ENCODE measurements at places on chromosomes 4 and X.
A peak's percentile ranks its signal among the peaks of the same experiment; 100 is the strongest.

DNA sequence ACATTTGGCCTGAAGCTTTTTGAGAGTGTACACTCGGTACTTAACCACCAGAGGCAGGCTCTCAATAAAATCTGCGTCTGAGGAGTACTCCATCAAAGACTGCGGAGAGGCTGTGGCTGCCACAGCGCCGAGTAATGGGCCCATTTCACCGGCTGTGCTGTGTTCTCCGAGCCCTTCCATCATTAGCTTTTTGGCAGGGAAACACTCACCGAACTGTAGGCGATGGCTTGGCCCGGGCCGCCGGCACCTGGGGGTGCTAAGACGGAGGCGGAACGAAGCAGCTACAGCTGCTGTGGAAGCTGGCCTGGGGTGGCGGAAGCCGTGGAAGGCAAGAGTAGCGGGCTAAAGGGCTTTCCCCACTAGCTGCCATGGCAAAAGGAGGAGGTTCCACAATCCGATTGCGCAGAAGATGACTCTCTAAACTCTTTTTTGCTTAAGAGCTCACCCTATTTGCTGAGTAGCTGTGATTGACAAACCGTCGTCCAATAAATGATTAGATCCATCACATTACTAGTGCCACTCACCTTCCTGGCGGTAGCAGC, 48.5 kb upstream of the PABPC1L2A start:
- DNase-seq = no peak

DNA sequence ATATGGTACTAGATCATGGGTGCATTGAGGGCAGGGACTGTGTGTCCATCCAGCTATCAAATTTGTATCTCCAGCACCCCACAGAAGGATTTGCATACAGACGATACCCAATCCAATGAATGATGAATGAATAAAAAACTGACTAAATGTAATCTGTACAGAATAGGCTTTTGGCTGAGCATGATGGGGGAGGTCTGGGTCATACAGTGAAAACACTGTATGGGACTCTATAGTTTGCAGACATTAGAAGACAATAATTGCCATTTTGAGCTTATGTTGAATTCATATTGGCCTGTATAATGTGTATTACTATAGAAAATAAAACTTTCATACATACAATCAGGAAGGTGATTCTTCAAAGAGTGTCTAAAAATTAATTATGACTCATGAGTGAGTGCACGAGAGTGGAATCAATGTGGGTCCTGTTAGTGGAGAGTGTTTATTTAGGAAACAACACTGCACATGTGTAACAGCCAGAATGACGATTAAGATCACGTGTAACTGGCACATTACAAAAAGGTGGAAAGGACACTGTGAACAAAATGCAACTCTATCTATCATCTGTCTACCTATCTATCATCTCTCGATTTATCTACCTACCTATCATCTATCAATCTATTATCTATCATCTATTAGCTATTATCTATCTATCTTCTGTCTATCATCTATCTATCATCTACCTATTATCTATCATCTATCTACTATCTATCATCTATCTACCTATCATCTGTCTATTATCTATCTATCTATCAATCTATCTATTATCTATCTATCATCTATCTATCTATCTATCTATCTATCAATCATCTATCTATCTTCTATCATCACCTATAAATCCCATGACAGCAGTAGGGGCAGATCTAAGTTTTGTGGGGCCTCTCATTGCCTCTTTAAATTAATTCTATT, 201.3 kb downstream of the PTTG2 start:
- no peak for DNase-seq

DNA sequence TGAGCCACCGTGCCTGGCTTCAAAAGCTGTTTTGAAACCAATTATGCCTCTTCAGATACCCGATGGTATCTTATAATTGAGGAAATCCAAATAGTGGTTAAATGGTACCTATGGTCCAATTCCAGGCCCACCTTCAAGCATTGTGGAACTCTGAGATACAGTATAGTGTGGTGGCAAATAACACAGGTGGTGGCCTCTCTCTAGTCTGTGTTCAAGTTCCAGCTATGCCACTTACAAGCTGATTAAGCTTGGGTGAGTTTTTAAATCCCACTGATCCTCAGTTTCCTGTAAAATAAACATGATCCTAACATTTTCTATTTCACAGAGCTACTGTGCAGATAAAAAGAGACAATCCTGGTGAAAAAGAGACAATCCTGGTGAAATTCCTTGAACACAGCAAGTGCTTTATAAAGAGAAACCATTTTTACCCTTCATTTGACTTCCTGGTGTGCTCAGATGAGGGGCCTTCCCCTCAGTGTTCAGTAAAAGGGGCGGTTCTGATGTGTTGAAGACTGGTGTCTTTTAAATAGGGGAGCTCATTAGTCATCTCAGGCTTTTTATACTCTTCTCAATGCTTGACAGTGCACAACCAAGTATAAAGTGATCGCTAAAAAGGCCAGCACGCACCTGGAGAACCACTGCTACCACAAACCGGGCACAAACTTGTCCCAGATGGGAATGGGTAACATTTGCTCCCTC, 30.8 kb upstream of the CD40LG start:
- no peak for DNase-seq

- DNase-seq = no peak
Observed at GRCh38 chrX:139287155-139287924, 243.2 kb upstream of the F9 start.

DNA sequence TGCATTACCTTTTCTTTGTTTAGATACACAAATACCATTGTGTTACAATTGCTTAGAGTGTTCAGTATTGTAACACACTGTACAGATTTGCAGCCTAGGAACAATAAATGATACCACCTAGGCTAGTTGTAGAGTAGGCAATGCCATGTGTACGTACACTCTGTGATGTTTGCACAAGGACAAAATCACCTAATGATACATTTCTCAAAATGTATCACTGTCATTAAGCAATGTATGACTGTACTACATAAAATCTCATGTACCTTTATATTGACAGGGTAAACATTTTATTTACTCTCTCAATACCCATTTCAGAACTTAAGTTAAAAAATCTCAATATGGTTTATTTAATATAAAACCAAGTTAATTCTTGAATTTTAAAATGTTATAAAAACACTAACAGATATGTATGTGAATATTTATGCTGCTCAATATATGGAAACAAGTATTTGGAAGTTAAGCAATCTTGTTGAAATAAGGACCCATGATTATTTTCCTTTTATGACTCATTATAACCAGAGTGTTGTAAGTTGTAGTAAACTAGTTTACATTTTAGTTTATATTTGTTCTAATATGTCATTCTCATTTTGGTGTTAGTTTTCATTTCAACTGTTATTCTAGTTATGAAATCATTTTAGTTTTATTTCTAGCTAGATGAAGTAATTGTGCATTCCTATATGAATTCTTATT, 409.2 kb downstream of the TLL1 start:
- DNase-seq = no peak

DNA sequence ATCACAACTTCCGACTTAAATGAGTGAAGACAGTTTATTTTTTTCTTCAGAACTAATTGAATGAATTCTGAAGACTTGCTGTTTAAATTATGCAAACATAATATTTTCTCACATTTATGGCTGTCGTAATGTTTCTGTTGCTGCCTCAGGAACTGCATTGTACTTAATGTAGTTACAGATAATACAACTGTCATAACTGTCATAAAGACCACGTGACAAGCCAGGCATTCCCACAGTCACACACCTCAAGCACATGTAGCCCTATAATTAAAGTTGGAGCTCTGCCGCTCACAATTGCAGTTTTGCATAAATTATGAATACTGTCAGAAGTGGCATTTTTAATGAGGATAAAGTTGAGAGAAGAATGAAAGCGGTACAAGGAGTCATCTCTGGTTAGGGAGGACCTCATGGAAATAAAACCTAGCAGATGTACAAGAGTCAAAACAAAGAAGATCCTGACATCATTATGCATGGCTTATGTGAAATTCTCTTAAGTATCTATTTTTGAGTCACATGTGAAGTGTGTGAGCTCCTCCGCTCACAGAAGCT, 38.5 kb upstream of the GALNTL6 start:
- no peak for DNase-seq

DNA sequence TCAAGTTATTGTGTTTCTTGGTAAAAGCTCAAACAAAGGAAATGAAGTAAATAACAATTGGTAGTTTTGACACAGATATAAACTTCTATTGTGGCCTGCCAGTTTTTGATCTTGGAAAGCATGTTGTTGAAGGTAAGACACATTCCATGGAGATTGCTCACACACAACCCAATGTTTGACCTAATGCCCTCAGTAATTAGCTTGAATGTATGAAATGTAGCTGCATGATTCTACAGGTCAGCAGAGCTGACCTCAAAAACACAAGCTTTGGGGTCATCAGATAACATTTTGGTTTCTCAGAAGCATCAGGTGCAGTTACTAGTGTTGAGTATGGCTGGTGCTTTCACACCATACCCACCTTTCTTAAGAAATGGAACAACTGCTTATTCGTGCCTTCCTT, 16.5 kb downstream of the GPR173 start:
- DNase-seq = no peak

GRCh38 chr4:184406958-184407391, 67.4 kb downstream of the IRF2 start:
- no peak for DNase-seq

GRCh38 chr4:173494013-173494970, 35.7 kb downstream of the HAND2 start:
- peak; percentile 18 for DNase-seq

- DNase-seq = no peak
Observed at GRCh38 chrX:29297171-29297800, 710.0 kb downstream of the IL1RAPL1 start.

DNA sequence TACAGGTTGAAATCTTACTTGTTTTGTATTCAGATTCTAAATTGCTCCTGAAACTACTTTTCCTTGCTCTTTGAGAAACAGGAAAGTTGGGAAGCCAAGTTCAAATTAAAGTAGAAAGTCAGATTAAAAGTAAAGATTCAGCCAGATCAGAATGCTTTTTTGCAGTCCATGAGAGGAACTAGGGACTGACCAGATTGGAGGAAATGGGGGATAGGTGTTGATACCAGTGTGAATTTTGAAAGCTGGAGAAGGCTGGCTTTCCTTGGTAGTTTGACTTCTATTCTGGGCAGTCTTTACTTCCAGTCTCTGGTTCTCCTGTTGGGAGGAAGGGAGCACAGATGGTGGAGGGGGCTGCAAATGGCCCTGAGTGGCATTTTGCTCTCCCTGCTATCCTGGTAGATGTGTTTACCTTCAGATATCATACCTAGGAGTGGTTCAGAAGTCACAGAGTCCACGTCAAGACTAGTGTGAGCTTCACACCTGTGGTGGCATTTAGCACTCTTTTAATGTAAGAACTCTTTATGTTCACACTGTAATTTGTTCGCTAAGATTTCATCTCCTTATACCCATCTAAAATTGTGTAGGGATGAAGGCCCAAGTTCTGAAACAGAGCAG, 68.8 kb downstream of the FNIP2 start:
- DNase-seq = no peak

DNA sequence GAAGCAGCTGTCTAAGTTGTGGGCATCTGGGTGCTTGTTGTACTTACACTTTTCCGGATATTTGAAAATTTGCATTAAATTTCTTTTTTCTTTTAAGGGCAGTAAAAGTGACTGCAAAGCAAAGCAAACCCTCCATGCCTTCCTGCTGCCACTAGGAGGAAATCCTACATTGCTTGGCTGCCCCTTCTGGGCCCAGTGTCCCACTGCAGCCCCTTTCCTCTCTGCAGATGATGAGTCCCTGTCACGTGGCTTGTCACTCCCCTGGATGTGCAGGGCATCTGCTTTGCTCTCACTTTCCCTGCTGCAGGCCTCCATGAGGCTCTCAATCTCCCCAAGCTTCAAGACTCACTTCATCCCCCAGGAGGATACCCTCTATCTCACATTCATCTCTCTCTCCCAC, 12.7 kb downstream of the TSR2 start:
- no peak for DNase-seq

DNA sequence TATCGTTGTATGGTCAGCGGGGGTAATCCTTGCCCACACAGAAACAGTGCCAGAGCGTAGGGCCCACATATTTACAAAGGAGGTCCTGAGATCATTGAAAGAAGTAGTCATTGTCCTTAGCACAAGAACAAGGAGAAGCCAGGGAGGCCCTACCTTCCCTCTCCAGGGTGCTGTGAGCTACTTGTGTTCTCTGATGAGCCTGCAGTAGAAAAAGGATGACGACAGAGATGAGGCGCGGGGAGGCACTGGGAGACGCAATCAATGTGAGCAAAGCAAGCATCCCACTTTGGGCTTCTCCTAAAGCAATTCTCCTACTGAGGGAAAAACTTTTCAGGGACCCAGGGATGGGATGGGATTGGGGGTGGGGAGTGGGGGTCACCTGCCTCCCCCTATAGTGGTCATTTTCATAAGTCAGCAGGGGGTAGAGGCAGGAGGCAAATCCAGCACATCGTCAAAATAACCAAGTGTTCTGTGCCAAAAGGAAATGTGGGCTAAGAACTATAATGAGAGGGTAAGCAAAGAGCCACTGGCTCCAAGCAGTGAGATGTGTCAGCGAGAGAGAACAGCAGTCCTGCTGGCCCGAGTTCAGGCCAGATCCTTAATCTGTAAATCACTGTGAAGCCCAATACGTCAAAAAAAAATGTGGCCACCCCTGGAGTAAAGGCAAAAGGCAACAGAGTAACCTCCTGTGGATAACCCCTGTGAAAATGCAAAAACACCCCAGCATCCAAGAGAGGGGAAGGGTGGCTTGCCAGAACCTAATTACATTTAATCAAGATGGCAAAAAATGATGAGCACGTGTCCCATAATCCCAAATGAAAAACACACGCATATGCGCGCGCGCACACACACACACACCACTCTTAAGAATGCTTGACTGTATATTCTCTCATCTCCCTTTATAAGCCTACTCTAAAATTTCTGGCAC, 136.6 kb upstream of the HHIP start:
- no peak for DNase-seq

GRCh38 chr4:18025288-18025687, 3.7 kb upstream of the LCORL start:
- no peak for DNase-seq

- no peak for DNase-seq
Observed at GRCh38 chr4:23717528-23718248, 172.2 kb downstream of the PPARGC1A start.

- DNase-seq = no peak
Observed at GRCh38 chr4:187782286-187782824, 213.2 kb upstream of the ZFP42 start.

DNA sequence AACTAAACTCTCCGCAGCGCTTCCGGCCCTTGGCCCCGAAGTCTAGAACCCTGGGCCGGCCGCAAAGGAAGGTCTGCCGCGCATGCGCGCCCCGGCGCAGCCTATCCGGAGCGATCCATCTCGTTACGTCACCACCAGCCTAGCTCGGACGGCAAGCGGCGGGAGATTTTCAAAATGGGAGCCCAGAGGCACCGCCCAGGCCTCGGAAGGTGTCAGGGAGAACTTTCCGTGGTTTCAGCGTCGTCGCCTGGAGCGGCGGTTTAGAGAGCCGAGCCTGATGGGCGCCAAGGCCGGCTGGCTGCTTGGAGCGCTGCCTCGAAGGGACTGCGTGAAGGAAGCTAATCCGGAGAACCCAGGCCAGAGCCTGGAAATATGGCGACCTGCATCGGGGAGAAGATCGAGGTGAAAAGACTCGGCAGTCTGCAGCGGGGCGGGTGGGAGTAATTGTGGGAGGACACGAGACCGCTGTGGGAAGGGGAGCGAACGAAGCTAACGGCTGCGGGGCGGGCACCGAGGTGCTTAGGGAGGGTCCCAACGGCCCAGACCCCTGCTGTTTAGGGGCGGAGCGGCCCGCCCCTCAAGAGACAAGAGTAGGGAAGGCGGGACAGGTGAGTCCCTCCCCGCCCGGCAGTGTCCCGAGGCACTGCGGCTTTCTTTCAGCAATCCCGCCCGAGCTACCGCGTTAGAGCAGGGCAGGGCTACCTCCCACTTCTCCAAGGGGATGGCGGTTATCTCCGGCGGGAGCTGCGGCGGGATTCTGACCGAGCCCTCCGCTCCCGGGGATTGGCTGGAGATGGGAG, at the start of gene PLK4:
PLK4 (plus strand) TSS at position 131 of the 800 bp plus-strand sequence; CDS start at position 373, 242 bp downstream.
- DNase-seq = peak; percentile 87

GRCh38 chrX:6732101-6732500, 197.2 kb upstream of the VCX3A start:
- DNase-seq = no peak

Measured in stimulated activated CD4-positive, alpha-beta T cell treated with anti-CD3 and anti-CD28 coated beads, TNF-alpha, amount 100 ng/mL, for 1 hour (primary cell).